ENCODE measurements at places on chromosomes 5 and 9.

GRCh38 chr5:177427211-177427822 is 841 bp downstream of the GRK6 start:
- no peak for DNase-seq

- no peak for DNase-seq
Measured at GRCh38 chr9:11001546-11001945, 388.7 kb upstream of the PTPRD start.

- no peak for DNase-seq
Measured at GRCh38 chr5:95272316-95272929, 12.5 kb downstream of the MCTP1 start.

- no peak for DNase-seq
Measured at GRCh38 chr9:125887172-125887571, 140.0 kb downstream of the PBX3 start.

DNA sequence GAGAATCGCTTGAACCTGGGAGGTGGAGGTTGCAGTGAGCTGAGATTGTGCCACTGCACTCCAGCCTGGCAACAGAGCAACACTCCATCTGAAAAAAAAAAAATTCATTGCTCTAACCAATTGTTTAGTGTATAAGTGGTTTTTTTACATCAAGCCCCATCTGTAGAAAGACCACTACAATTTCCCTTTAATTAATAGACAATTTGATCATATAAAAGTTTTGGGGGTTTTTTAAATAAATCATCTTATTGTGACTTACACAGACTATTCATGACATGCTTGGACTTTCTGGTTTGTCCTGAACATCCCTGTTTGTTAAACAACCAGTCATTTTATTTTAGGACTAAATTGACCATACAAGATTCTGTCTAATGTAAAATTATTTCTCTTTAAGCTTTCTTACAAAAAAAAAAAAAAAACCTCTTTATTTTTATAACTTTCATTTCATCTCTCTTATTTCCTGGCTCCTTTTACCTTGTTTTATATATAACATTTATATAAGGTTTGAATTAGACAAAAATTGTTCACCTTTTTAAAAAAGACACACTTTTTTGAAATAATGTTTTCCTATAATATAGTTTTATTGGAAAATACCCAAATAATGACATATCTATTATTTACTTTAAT is 9.8 kb upstream of the FANCC start:
- DNase-seq, result no peak

DNA sequence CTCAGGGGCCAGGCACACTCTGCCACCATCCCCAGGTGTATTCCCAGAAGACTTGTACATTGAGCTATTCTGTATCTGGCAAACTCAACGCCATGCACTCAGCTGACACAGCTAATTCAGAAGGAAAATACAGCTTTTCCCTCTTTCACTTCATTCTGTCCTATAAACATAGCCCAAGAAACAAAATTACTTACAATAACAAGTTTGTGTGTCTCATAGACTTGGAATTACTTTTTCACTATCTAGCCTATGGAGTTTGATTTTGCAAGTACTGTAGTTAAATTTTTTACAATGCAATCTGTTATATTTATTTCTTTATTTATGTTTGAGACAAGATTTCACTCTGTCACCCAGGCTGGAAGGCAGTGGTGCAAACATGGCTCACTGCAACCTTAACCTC is 125.1 kb upstream of the KLF9 start:
- DNase-seq, result no peak

GRCh38 chr5:96816411-96816939 is 8.7 kb upstream of the ERAP1 start:
- no peak for DNase-seq

- no peak for DNase-seq
Measured at GRCh38 chr5:54874337-54875021, 110.9 kb downstream of the ESM1 start.

DNA sequence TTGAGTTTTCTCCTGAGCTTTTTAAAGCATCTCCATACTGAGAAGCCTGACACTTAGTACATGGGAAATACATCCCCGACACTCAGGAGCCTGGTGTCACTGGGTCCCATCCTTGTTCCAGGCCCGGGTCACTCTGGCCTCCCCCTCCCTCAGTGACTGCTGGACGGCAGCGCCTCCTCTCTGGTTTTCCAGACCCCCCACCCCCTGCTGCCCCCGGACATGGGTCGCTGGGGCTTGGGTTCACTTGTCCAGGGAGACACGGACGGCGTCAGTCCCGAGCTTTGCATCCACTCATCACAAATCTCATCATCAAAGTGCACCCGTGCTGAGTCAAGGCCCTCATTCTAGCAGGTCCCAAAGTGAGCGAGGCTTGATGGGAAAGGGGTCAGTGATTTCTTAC is 243.0 kb downstream of the IRX2 start:
- DNase-seq, result no peak

DNA sequence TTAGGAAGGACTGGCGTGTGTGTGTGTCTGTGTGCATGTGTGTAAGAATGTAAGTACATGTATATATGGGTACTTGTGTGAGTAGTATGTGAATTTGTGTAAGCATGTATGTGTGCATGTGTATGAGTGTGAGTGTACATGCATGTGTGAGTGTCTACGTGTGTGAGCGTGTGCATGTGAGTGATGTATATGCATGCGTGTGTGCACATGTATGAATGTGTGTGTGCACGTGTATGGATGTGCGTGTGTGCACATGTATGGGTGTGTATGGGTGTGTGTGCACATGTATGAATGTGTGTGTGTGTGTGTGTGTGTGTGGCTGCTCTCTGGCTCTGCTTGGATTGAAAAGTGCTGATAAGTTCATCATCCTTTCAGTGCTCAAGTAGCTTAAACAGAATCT is 154.5 kb downstream of the TENT4A start:
- DNase-seq, result no peak

DNA sequence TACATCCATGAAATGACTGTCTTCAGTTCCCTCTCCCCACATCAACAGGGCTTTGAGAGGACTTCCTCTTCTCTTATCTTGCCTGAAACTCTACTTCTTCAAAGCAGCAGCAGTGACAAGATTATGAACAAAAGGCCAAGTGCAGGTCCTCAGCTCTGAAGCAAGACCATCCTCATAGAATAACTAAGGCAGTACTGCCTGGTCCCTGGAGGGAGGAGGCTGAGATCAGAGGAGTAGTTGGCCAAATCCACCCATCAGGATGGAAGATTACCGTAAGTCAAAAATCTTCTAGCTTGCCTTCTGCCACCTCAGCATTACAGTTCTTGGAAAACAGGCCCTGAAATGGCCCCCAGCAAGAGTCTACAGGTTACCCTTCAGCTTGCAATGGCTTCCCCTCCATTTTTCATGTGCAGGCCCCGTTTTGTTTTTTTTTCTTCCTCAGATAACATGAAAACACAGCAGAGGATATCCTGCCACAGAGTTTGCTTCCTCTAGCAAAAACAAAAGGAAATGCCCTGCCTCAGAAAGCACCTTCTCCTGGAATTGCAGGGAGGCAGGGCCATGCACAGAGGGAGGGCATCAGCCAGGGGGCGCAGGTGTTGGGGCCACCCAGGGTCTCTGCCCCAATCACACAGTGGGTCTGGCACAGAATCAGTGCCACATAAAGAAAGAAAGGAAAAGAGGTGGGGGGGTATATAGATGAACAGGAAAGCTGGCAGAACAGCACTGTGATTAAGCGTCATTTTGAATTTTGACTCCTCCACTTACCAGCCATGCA is 40.0 kb downstream of the KLHL3 start:
- DNase-seq, result no peak

DNA sequence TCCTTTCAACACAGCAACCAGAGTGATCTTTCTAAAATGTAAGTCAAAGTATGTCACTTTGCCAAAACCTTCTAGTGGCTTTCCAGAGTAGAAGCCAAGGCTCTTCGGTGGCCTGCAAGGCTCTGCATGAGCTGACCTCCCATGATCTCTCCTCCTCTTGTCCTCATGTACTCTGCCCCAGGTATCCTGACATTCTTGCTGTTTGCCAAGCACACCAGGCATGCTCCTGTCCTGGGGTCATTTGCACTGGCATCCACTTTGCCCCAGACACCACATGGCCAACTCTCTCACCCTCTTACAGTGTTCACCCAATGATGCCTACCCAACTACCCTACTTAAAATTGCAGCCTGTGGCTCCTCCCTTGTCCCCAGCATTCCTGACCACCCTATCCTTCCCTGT is 86.3 kb downstream of the ZNF618 start:
- no peak for DNase-seq

DNA sequence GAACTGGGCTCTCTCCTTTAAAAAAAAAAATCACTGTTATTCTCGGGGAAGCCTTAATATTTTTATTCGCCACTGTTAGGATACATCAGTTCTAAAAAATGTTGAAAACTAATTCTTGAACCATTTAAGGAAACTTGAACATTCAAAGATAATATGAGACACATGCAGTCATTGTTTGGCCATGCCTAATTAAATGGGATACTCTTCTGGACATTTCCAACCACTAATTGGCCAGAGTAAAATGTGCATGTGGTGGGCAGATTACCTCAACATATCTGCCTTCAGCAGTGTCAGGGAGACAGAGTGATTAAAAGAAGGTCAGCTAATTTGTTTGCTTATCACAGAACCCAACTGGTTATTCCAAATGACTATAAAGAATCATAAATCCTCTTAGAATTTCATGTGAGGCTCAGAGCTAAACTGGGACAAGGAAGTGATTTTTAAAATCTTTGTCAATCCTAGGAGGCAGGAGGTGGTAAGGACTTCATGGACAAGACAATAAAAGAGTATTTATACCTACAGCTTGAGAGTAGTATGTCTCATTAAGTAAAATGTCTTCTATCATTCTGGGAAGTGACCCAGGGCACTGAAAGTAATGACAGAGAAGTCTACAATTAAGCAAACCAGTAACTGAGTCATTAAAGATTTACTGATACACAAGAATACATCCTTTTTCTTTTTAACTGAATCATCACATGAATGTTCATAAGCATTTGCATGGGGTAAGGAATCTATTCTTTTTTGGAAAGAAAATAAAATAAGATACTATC is 242.9 kb upstream of the TRPM3 start:
- DNase-seq, result no peak

DNA sequence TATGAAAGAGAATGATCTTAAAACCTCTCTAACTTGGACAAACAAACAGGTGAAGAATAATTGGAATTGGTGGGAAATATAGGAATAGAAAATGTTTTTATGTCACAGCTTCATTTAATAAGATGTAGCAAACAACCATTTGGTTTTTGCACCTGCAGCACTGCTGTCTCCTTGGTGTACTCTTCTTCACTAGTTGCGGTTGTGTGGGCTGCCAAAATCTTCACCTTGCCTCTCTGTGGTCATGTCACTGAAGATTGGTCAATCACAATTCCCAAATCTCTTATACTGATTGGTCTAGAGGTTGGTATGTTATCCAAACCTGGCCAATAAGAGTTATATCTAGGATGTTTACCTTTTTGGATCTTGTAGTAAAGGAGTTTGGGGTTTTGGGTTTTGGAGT is 88.7 kb downstream of the FGF10 start:
- no peak for DNase-seq

- no peak for DNase-seq
Measured at GRCh38 chr9:71223953-71224538, 102.6 kb upstream of the TRPM3 start.

DNA sequence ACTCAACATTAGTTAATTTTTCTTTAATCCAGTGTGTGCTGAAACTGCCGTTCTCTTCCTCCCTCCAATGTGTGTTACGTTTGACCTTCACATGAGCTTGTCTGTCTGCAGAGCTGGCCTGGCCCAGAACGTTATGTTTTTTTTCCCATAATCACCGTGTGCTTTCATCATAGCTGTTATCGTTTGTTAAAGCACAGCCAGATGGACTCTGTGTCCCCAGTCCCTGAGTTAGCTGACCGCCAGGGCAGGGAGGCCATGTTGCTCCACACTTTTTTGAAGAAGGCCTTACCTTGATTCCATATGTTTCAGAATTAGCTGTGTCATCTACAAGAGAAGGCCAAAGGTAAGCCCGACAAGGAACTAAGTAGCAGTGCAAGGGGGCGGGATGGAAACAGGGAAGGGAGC is 55.7 kb downstream of the HSD17B3 start:
- DNase-seq, result no peak

GRCh38 chr5:32297181-32298058 is 15.3 kb downstream of the MTMR12 start:
- DNase-seq, result no peak

- DNase-seq, result no peak
Measured at GRCh38 chr9:116868201-116868600, 181.1 kb downstream of the TRIM32 start.

DNA sequence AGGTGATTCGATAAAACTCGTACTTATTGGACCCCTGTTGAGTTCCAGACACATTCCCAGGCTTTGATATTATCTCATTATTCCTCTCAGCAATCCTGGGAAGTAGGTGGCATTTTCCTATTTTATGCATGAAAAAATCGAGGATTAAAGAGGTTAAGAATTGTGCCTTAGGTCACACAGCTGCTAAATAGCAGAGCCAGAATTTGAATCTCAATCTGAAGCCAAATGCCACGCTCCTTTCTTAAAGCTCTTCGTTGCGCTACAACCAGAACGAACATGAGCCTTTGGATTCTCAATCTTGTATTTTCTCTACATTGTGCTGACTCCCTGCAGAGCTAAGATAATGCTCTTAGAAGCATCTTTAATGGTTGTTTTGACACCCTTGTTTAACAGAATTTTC is 527.8 kb upstream of the TLE4 start:
- DNase-seq, result no peak

- DNase-seq, result no peak
Measured at GRCh38 chr5:68074633-68075032, 140.9 kb upstream of the PIK3R1 start.

- DNase-seq, result no peak
Measured at GRCh38 chr9:114225561-114226212, 70.3 kb downstream of the COL27A1 start.

DNA sequence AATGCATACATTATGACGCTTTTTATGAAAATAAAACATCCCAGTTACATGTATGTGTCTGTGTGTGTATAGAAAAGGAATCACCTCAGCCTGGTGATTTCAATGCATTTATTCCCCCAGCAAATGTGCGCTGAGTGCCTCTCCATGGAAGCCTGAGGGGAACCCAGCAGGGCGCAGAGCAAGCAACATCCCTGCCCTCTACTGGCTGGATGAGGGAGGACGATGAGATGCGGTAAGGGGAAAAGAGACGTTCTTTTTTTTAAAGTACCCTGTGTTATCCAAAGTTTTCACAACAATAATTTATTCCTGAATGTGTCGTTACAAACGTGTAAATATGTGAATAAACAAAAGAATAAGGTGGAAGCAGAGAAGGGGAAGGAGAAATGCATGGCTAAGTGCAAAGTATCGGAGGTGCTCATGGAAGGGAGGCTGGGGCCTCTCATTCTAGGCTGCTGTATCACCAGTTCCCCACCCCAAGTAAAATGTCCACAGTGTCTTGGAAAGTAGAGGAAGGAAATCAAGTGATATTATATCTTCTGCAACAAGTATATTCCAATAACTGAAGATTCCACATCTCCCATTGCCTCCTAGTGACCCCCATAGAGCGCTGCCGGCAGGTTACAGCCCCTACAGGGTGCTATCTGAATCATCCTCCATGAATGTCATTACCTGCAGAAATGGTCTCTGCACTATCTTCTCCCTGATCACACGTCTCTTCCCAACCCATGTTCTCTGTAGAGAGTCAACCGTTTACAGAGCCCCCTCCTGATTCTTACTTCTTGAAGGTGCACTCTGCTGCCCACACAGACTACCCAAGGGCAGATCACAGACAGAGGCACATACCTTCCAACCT is 13.0 kb upstream of the ABLIM3 start:
- peak; percentile 24 for DNase-seq

GRCh38 chr9:79829566-79830302 is 258.0 kb downstream of the TLE4 start:
- DNase-seq, result no peak

GRCh38 chr5:58582803-58583491 is at the start of gene RAB3C:
TSS of gene RAB3C (plus strand) at chr5:58583075. CDS start at chr5:58583209, 134 bp downstream.
- peak; percentile 68 for DNase-seq

GRCh38 chr9:21919377-21920362 is 74.5 kb downstream of the CDKN2A start:
- DNase-seq, result peak; percentile 5
